ENCODE measurements at places on chromosomes 16 and 17. TPM values are rescaled to one million over a fixed set of nuclear protein-coding genes. Genes with fewer than 3 reads are reported as not detected.

DNA sequence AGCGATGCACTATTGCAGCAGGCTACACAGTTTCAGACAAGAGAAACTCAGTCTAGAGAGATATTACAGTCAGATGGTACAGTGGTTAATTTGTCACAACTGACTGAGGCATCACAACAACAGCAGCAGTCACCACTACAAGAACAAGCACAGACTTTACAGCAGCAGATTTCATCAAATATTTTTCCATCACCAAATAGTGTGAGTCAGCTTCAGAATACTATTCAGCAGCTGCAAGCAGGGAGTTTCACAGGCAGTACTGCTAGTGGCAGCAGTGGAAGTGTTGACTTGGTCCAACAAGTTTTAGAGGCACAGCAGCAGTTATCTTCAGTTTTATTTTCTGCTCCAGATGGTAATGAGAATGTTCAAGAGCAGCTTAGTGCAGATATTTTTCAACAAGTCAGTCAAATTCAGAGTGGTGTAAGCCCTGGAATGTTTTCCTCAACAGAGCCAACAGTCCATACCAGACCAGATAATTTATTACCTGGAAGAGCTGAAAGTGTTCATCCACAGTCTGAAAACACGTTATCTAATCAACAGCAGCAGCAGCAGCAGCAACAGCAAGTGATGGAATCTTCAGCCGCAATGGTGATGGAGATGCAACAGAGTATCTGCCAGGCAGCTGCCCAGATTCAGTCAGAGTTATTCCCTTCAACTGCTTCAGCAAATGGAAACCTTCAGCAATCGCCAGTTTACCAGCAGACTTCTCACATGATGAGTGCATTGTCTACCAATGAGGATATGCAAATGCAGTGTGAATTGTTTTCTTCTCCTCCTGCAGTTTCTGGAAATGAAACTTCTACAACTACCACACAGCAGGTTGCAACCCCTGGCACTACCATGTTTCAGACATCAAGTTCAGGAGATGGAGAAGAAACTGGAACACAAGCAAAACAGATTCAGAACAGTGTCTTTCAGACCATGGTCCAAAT, 34.1 kb downstream of the NQO1 start:
- no peak for DNase-seq

DNA sequence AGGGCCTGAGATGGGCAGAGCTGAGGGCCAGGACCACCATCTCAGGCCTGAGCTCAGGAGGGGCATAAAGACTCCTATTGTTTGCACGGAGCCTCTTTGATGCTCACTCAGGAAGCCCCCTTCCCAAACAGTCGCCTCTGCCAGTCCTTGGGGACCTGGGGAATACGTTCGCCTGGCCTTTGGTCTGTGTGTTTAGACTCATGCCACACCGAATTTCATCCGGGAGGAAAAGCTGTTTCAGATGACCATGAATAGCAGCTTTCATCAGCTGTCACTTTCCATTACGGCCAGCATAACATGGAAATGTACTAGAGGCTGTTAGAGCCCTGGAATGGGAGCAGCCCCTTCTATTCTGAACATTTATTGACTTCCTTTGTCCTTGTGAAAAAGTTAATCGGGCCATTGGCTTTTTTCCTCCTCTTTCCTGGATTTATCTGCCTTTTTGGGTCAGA, 139.0 kb downstream of the HS3ST3A1 start:
- DNase-seq = no peak

The VAT1L gene
- not detected for total RNA-seq

DNA sequence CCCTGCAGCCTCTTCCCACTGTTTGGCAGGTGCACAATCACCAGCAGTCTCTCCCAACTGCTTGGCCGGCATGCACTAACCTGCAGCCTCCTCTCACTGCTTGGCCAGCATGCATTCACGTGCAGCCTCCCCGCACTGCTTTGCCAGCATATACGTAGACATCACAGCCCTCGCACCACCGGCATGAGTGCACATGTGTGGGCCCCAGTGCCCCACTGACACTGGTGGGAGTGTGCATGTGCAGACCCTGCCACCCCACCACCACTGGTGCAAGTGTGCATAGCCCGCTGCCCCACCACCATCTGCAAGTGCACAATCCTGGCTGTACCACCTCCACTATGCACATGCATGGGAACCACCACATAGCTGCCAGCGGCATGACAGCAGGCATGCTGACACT, 127.5 kb upstream of the SOX9 start:
- DNase-seq = no peak

The ERI2 gene
- 20.4 TPM for total RNA-seq

- DNase-seq = no peak
Observed at GRCh38 chr17:72719206-72719577, 373.3 kb downstream of the SLC39A11 start.

The TMC8 gene
- total RNA-seq = 1.4 TPM

The SRL gene
- total RNA-seq = not detected

DNA sequence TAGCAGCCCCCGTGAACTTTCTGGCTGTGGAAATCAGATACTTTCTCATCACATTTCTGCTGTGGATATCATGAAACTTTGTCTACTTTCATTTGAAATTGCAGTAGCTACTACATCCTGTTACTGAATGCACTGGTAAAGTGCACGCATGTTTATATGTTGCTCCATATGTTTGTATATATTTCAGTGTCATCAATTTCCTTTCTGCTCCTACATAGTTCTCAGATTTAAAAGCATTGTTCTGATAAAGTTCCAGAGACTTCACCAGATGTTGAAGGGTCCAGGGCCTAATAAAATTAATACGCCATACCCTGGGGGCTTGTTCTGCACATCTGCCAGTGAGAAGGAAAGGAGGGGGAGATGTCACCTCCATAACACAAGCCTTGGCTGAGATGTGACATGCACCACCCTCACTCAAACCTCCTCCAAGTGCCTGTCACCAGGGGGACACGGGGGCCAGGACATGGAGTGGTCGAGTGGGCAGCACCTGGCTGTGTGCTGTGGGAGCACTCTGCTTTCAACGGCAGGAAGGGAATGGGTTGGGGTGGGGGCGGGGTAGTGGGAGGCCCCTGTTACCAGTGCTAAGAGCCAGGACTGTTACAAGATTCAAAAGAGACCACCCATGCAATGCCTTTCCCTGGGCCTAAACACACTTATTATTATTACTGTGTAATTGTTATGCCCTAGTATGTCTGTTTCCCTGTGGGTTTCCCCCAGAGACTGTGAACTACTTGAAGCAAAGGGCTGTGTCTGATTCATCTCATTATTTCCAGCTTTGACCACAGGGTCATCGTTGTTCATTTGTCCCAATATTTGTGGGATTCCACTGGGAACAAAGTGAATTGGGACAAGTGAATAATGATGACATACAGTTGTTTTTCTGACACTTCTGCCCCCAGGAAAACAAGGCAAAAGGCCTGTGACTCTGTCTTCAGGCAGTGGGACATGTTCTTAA, 193.4 kb downstream of the FOXL1 start:
- DNase-seq = no peak

- no peak for DNase-seq
Observed at GRCh38 chr17:78818932-78819331, 21.7 kb downstream of the USP36 start.

GRCh38 chr17:76538941-76539570, 788 bp upstream of the PRCD start:
- no peak for DNase-seq

Data from Panc1 (cell line).